Esophagus squamous epithelium (tissue), 5 donors: ENCODE measurements at places on chromosomes 12 and 14. TPM values are rescaled to one million over a fixed set of nuclear protein-coding genes. Genes with fewer than 3 reads are reported as not detected.

The SLC35F4 gene
- not detected for total RNA-seq

The KRT71 gene
- not detected for total RNA-seq

The IFT43 gene
- total RNA-seq: 15.4 TPM

GRCh38 chr12:79451978-79452377, 238.8 kb downstream of the PAWR start:
- H3K27ac ChIP-seq: peak overlapping the region; percentile 5
- no peak for DNase-seq
- H3K4me1 ChIP-seq: no peaks in the 10 kb centered on the region
- no peaks in the 10 kb centered on the region for H3K36me3 ChIP-seq
- no peak overlapping the region for H3K4me3 ChIP-seq

The OR4E2 gene
- not detected for total RNA-seq

- no peak for DNase-seq
- H3K27ac ChIP-seq: no peak overlapping the region
- no peaks in the 10 kb centered on the region for H3K27me3 ChIP-seq
- no peaks in the 10 kb centered on the region for H3K36me3 ChIP-seq
Observed at GRCh38 chr14:100755649-100756048, 29.0 kb downstream of the DLK1 start.

DNA sequence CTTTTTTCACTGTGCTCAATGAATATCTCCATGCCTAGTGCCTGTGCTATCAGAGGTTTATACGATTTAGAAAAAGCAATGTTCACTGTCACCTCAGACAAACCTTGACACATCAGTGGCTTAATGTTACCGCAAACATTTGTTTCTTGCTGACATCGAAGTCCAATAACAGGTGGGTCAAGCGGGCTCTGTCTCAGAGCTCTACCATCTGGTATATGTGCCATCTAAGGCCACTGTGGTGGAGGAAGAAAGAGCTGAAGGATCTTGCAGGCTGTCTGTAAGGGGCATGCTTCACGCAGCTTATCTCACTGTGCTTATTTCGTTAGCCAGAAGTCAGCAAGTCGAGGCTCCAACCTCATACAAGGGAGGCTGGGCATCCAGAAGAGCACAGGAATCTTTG, 189.5 kb upstream of the NTF3 start:
- no peak overlapping the region for H3K27ac ChIP-seq
- no peaks in the 10 kb centered on the region for H3K36me3 ChIP-seq
- H3K27me3 ChIP-seq: no peaks in the 10 kb centered on the region
- peaks cover 4% of the 10 kb centered on the region for H3K4me1 ChIP-seq

The LBHD2 gene
- total RNA-seq: not detected

DNA sequence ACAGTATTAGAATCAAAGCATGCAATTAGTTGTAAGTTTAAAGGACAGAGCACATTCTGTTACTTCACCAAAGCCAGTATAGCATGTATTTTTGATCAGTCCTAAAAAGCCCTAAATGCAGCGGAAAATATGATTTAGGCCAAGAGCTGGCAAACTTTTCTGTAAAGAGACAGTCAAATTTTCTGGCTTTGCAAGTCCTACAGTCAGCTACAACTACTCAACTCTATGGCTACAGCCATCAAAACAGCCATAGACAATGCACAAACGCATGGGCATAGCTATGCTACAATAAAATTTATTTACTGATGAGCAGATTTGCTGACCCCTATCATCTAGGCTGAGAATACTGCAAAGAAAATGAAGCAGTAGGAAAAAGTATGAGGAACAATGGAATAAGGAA, 52.9 kb downstream of the ATXN2 start:
- no peaks in the 10 kb centered on the region for H3K4me1 ChIP-seq
- no peak for DNase-seq
- H3K36me3 ChIP-seq: peaks cover 22% of the 10 kb centered on the region
- no peak overlapping the region for H3K4me3 ChIP-seq

DNA sequence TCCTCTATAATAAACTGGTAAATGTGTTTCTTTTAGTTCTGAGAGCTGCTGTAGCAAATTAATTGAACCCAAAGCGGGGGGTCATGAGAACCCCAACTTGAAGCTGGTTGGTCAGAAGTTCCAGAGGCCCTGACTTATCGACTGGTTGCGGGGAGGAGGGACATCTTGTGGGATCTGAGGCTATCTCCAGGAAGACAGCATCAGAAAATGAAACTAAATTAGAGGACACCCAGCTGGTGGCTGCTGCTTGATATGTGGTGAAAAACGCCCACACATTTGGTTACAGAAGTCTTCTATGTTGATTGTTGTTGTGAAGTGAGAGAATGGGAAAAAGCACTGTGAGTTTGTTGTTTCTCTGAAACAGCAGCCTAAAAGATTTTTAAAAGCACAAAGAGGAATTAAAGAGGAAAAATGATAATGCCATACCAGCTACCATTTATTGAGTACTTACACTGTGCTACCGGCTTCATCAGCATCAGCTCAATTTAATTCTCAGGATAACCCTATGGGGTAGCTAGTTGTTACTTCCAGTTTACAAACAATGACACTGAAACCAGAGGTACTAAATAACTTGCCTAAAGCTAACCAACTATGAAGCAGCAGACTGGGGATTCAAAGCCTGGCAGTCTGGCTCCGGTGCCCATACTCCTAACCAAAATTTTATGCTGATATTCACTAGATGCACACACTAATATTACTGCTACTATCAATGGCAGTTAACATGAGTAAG, 24.3 kb downstream of the DDX24 start:
- no peak overlapping the region for H3K27ac ChIP-seq
- no peak for DNase-seq
- H3K4me1 ChIP-seq: no peaks in the 10 kb centered on the region
- no peak overlapping the region for H3K4me3 ChIP-seq
- peaks cover 100% of the 10 kb centered on the region for H3K36me3 ChIP-seq

DNA sequence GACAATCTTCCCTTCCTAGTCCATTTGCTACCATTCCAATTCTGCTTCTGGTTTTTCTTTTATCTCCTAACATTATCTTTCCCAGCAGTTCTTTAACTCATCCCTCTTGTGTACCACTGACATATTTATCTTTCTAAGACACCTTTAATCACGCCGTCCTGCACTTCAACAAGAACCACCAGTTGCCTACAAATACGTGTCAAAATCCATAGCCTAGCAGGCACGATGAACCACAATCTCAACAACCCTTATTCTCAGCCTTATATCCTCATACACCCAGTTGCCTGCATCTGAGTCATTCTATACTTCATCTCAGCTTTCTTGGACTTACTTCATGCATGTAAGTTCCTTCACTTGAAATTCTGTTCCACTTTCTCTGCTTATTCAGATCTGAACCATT, 16.4 kb upstream of the ST8SIA1 start:
- DNase-seq: no peak
- H3K4me3 ChIP-seq: no peak overlapping the region

DNA sequence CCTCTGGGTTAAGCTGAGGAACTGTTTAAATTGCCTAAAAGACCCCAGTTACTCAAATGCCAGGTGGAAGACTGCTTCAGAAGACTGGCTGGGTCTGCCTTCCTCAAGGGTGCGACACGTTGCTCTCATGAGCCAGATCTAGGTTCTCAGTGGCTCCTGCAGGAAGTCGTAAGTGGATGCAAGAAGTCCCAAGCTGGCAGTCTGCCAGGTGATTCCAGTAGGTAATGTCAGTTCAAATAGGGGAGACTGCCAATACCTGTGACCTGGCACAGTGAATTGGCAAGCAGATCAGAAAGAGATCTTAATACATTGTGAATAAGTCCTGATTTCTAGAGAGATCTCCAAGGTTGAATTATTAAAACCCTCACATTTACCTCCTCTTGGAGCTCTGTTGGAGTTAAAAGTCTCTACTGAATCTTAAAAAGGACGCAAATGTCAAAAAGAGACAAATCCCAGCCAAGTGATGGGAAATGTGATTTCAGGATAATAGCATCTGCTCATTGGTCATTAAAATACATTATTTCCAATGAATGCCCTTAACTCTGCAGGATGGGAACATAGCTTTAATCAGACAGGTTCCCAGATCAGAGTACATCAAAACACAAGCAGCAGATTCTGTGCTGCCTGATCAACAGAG, 98.8 kb upstream of the FRMD6 start:
- no peaks in the 10 kb centered on the region for H3K27me3 ChIP-seq
- H3K27ac ChIP-seq: no peak overlapping the region
- peaks cover 5% of the 10 kb centered on the region for H3K4me1 ChIP-seq
- no peaks in the 10 kb centered on the region for H3K36me3 ChIP-seq

- H3K4me3 ChIP-seq: no peak overlapping the region
- peaks cover 22% of the 10 kb centered on the region for H3K4me1 ChIP-seq
- no peak for DNase-seq
- H3K27ac ChIP-seq: peak overlapping the region; percentile 63
- no peaks in the 10 kb centered on the region for H3K27me3 ChIP-seq
Observed at GRCh38 chr14:68283378-68284123, 464.0 kb downstream of the RAD51B start.

The KRT6B gene
- total RNA-seq: 1,853 TPM

DNA sequence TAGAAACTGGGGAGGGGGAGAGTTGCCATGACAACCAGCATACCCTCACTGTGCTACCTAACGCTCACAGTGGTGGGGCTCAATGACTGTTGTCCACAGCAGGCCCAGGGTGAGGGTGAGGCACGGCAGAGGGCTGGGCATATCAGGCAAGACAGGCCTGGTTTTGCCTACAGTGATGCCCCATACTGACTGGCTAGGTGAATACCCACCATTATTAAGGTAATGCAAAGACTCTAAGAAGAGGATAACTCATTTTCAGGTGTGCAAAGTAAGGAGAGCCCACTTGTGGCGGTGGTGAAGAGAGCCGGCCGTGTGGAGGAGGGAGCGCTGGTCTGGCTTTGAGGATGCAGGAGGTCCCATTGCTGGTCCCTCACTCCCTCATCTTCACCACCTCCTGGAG, 422.3 kb downstream of the FUT8 start:
- no peak overlapping the region for H3K4me3 ChIP-seq
- H3K4me1 ChIP-seq: no peaks in the 10 kb centered on the region
- H3K27ac ChIP-seq: no peak overlapping the region
- no peak for DNase-seq
- H3K27me3 ChIP-seq: no peaks in the 10 kb centered on the region

The APOF gene
- total RNA-seq: not detected

- DNase-seq: no peak
- no peaks in the 10 kb centered on the region for H3K4me1 ChIP-seq
- H3K27ac ChIP-seq: no peak overlapping the region
- H3K27me3 ChIP-seq: no peaks in the 10 kb centered on the region
- no peaks in the 10 kb centered on the region for H3K36me3 ChIP-seq
Observed at GRCh38 chr14:47539031-47539461, 136.4 kb downstream of the MDGA2 start.

The NFE2 gene
- total RNA-seq: 0.44 TPM

DNA sequence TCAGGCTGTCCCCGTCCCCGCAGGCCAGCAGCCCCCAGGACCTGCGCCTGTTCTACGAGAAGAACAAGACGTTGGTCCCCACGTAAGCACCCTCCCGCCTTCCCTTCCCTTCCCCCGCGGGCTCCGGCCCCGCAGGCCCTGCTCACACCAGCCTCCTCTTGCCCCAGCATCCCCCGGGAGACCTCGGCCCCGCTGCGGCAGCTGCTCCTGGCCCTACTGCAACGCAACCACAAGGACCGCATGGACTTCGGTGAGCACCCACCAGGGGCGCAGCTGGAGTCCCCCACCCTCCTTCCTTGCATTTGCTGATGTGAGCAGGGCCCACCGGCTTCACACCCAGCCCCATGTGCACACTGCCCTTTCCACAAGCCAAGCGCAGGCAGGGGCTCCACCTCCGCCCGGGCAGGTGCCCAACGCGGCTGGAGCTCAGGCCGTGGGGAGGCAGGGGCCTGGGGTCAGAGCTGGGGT, 15.4 kb downstream of the ULK1 start:
- H3K36me3 ChIP-seq: peaks cover 50% of the 10 kb centered on the region
- no peak overlapping the region for H3K4me3 ChIP-seq
- no peak for DNase-seq
- H3K27me3 ChIP-seq: no peaks in the 10 kb centered on the region
- no peaks in the 10 kb centered on the region for H3K4me1 ChIP-seq

DNA sequence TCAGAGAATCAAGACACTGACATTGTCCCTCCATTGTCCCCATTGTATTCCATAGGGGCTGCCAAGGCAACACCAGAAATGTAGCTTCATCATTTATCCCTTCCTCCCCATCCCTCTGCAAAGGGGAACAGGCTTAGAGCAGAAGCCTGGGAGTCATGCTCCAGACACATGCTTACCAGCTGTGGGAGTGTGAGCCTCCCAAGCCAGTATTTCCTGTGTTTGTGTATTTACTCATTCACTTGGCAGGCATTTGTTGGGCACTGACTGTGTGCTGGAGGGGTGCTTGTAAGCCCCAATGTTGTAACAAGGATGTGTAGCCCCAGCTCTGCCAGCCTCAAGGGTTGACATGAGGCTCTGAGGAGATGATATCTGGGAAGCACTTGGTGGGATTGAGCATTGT, 46.0 kb upstream of the TCL1A start:
- H3K27me3 ChIP-seq: no peaks in the 10 kb centered on the region
- H3K36me3 ChIP-seq: no peaks in the 10 kb centered on the region
- no peak overlapping the region for H3K27ac ChIP-seq
- H3K4me3 ChIP-seq: no peak overlapping the region
- no peaks in the 10 kb centered on the region for H3K4me1 ChIP-seq

GRCh38 chr12:70400124-70400523, 34.0 kb downstream of the KCNMB4 start:
- H3K36me3 ChIP-seq: no peaks in the 10 kb centered on the region
- H3K27me3 ChIP-seq: no peaks in the 10 kb centered on the region

The RFX4 gene
- not detected for total RNA-seq

GRCh38 chr14:57389646-57390036, 745 bp upstream of the NAA30 start:
- H3K36me3 ChIP-seq: no peaks in the 10 kb centered on the region
- H3K27me3 ChIP-seq: no peaks in the 10 kb centered on the region
- H3K27ac ChIP-seq: peak overlapping the region; percentile 94
- peak overlapping the region; percentile 82 for H3K4me3 ChIP-seq
- no peak for DNase-seq

DNA sequence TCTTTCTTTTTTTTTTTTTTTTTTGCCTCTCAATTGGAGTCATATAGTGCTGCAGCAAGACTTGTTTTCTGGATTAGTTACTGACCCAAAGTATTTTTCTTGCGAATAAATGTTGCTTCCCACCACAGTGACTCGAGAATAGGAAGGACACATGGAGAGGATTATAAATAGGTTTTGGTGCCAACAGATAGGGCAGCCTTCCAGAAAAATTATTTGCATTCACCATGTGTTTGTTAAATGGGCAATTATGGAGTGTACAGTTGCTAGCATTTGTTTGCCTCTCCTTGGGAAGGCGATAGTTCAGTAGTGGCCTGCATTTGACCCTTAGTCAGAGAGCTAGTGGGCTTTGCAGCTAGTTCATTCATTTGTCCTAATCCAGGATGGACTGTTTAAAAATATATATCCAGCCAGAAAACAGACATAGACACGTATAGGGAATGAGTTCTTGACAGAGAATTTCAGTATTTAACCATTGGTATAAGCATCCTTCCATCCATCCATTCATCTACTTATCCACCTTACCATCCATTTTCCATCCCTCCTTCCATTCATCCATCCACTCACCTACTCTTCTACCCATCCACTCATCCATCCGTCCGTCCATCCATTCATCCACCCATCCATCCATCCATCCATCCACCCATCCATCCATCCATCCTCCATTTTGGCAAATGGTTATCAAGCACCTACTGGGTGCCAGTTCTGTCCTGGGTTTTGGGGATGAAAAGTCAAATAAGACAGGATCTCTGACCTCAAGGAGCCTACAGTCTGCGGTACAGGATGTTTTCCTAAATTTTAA, 67.5 kb downstream of the CHST11 start:
- H3K4me3 ChIP-seq: no peak overlapping the region
- H3K27ac ChIP-seq: no peak overlapping the region
- no peaks in the 10 kb centered on the region for H3K27me3 ChIP-seq
- no peaks in the 10 kb centered on the region for H3K36me3 ChIP-seq
